Fibroblast of skin of back (primary cell): ENCODE measurements at places on chromosomes 13 and 19.

GRCh38 chr19:33905937-33906577 is 109.4 kb downstream of the KCTD15 start:
- no peak for DNase-seq

DNA sequence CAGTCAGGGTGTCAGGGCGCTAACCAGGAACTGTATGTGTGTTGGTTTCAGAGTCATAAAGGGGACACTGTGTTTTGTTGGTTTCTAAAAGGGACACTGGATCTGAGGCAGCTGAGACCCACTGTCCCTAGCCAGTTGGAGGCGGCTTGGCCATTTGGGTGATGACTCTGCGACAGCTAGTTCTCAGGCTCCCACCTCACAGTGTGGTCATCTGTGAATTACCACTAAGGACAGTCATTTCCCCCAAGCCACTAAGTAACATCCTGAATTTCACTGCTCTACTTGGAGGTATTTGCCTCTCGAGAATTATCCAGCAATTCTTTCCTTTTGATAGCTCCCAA is 51.5 kb downstream of the EPS15L1 start:
- DNase-seq, result no peak

- DNase-seq, result no peak
Observed at GRCh38 chr13:53807251-53807834, 778.7 kb downstream of the OLFM4 start.

- DNase-seq, result peak; percentile 61
Observed at GRCh38 chr19:14325863-14326262, 55.4 kb upstream of the ADGRE5 start.
